ENCODE measurements at places on chromosomes 16 and 17. TPM values are rescaled to one million over a fixed set of nuclear protein-coding genes. Genes with fewer than 3 reads are reported as not detected.

Gene OTOA
- 0.25 TPM for total RNA-seq

- DNase-seq: no peak
Measured at GRCh38 chr17:18004884-18005305, 32.2 kb downstream of the DRC3 start.

DNA sequence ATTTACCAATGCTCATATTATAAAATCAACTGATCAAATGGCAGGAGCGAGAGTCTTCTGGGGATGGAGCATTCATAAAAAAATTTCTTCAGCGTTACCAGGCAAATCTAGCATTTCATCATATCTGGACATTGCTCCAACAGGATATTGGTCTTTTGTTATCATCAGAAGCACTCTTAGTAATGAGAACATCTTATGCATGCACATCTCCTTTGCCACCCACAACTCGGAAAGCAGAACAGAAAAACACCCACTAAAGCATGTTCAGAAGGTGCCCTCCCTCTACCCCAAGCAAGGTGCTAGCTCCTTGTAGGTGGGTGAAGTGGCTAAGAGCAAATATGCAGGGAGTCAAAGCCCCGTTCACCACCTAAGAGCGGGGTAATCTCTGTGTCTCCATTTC, 18.9 kb downstream of the ARHGAP17 start:
- DNase-seq: no peak

GRCh38 chr16:76583466-76583865, 306.3 kb downstream of the CNTNAP4 start:
- DNase-seq: no peak

DNA sequence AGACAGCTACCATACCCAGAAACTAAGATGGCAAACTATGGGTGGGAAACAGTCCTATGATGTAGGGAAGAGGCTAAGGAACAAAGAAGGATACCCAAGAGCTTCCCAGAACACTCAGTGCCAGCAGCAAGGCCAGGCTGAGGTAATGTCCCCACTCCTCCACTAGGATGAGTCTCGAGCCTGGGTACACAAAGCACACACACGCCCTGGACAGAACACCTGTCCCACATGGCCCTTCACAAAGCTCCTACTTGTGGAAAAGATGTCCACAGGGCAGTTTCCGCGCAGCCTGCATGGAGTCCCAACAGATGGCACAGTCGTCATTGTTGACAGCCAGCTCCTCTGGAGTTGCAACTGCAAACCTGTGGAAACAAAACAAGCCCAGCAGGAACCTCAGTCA, 23.9 kb downstream of the AMFR start:
- no peak for DNase-seq

DNA sequence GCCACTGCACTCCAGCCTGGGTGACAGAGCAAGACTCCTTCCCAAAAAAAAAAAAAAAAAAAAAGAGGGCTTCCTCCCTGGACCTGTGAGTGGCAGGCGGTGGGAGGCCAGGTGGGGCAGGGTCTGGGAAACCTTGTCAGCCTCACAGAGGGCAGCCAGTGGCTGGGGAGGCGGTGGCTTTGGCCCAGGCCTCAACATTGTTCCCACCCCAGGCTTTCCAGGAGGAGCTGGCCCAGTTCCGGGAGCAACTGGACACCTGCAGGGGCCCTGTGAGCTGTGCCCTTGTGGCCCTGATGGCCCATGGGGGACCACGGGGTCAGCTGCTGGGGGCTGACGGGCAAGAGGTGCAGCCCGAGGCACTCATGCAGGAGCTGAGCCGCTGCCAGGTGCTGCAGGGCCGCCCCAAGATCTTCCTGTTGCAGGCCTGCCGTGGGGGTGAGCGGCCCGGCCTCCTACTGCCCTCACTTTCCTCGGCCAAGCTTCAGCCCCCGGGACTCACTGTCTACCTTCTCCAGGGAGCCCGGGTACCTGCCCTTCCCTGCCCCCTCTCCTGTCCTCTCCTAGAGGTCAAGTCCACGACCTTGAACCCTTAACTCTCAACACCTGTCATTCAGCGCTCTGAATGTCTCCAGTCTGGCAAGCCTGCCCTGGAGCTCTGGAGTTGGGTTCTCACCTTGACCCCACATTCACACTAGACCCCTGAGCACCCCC, 12.4 kb downstream of the ZNF213 start:
- no peak for DNase-seq

DNA sequence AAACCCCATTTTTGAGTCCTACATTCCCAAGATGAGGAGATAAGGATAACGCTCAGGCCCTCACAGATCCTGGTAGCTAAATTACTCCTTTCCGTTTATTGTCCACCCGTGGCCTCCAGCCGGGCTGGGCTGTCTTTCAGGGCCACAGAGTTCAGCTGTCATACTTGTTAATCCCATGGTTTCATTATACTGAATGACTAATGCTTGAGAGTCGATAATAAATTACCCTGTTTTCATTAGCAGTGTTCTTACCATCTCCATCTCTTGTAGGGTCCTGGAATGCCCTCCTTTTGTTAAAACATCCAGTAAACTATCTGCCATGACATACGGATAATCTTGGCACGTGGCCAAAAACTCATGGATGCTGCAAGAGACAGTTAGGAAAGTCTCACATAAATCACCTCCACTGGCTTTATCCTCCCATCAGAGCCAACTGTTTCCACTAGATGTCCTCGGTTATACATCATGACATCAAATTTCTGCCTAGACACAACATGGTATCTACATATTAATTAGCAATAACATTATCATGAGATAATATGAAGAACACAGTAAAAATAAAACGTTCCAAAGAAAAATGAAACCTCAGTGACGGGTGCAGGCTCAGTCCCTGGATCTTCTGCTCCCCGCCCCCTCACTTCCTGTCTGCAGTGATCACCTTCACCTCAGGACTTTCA, 45.3 kb downstream of the BRD7 start:
- no peak for DNase-seq

GRCh38 chr16:80105160-80105559, 435.6 kb upstream of the DYNLRB2 start:
- DNase-seq: no peak

Gene OTOP3
- not detected for total RNA-seq

DNA sequence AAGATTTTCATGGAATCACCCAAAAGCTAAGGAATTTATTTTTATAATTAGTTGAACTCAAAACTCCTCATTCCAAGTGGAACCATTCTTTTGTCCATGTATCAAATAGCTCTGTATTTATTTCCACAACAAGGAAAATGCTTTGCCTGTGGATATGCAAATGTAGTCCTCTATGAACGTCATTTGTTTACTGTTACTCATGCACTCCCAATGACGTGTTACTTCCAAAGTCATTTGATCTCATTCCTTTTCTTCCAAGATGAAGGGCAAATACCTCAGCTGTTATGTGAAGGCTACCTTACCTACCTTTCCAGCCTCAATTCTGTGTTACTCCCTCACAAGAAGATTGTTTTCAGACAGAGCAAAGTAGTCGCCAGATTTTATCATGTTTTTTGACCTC, 83.7 kb downstream of the ITFG1 start:
- DNase-seq: no peak

GRCh38 chr17:49522357-49522890, 27.3 kb downstream of the NGFR start:
- no peak for DNase-seq

GRCh38 chr16:50741225-50741780, 583 bp upstream of the CYLD start:
- no peak for DNase-seq

DNA sequence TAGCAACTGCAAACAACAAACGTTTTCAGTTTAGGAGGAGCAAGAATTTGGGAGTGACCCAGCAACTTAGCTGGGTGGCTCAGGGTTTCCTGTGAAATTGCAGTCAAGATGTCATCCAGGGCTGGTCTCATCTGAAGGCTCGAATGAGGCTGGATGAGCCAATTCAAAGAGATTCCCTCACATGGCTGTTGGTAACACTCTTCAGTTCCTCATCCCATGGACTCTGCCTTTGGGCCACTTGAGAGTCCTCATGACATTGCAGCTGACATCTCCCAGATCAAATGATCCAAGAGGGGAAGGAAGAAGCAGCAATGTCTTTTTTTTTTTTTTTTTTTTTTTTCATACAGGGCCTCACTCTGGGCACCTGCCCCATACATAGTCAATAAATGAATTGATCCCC, 26.3 kb downstream of the UBALD1 start:
- DNase-seq: no peak

All from mesothelial cell of epicardium (in vitro differentiated cells).